ENCODE measurements at places on chromosomes 1 and 21. TPM values are rescaled to one million over a fixed set of nuclear protein-coding genes. Genes with fewer than 3 reads are reported as not detected.

The SLC35E2B gene
- 60.2 TPM for total RNA-seq

The SLC35D1 gene
- total RNA-seq, result 10.5 TPM

The DMRTA2 gene
- total RNA-seq, result 0.23 TPM

The SPATA21 gene
- 0.17 TPM for total RNA-seq

The TBX19 gene
- 1.8 TPM for total RNA-seq

The LAX1 gene
- total RNA-seq, result not detected

The FCN3 gene
- 1.6 TPM for total RNA-seq

The DNASE2B gene
- not detected for total RNA-seq

The TUT4 gene
- total RNA-seq, result 63.2 TPM

The PRDM16 gene
- total RNA-seq, result 0.88 TPM

All from motor neuron (in vitro differentiated cells).